Fibroblast of lung (primary cell): ENCODE measurements at places on chromosomes 5 and 9. TPM values are rescaled to one million over a fixed set of nuclear protein-coding genes. Genes with fewer than 3 reads are reported as not detected.
A peak's percentile ranks its signal among the peaks of the same experiment; 100 is the strongest.

Gene SOX30
- under 0.01 TPM in 1 of 2 replicates, not detected in the other for total RNA-seq

Gene MRRF
- 31.6 and 36.8 TPM in 2 replicates for total RNA-seq

- DNase-seq: peak; percentile 42
Measured at GRCh38 chr5:135076051-135076491, 42.0 kb upstream of the PITX1 start.

DNA sequence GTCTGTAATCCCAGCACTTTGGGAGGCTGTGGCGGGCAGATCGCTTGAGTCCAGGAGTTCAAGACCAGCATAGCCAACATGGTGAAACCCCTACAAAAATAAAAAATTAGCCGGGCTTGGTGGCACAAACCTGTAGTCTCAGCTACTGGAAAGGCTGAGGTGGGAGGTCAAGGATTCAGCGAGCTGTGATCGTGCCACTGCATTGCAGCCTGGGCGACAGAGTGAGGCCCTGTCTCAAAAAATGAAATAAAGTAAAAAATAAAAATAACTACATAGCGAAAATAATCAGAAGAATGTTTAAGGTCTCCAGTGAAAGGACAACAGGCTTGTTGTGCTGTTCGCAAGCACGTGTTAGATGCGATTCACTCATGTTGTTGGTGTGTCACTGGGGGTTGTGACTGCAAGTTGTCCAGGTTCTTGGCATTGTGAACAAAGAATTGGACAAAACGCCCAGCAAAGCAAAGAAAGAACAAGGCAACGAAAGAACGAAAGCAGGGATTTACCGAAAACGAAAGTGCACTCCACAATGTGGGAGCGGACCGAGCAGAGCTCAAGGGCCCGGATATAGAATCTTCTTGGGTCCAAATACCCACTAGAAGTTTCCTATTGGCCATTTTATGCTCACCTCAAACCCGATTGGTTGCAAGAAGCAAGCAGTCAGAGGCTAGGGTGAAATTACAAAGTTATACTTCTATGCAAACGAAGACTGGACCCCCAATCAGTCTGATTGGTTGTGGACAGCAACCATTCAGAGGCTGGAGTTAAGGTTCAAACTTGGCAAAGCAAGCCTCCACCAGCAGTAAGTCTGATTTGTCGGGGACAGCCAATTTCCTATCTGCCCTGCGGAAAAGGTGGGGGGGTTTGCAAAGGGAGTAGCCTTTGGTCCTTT is 844 bp upstream of the MCCC2 start:
- peak; percentile 39 for DNase-seq

DNA sequence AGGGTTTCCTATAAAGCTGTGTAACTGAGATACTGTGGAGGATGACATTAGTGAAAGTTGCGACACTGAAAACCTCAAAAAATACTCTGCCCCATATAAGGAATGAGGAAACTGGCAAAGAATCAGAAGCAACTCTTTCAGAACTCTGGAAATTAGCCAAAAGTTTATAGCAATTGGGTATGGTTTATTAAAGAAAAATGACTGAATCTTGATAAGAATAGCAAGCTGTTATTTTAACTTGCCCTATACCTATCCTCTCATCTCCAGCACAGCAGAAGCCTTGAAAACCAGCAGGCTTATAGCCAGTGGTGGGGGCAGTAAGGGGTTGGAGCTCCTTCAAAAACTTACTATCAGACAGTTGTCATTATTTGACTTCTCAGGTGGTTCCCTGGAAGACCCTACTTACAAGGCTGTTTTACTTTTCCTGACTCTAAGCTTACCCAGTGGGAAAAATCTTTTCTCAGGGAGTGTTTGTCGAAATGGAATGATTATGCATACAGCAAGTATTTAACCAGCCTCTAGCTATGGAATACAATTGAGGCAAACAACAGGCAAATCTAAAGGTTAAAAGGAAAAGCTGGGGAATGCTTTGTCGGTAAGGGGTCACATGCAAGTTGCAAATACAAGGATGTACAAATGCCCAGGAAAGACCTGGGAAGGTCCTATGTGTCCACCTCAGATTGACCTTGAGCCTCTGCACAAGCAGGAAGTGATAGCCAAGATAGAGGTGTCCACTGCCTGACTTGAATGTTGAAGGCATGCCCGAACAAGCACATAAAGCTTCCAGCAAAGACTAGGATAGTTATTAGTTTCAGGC is 21.0 kb upstream of the FAM151B start:
- DNase-seq: peak; percentile 80

Gene CTXN3
- total RNA-seq: not detected in 2 replicates

GRCh38 chr9:113895526-113895925 is 19.4 kb downstream of the ZNF618 start:
- DNase-seq: peak; percentile 59

Gene TMEM252
- not detected in 2 replicates for total RNA-seq

DNA sequence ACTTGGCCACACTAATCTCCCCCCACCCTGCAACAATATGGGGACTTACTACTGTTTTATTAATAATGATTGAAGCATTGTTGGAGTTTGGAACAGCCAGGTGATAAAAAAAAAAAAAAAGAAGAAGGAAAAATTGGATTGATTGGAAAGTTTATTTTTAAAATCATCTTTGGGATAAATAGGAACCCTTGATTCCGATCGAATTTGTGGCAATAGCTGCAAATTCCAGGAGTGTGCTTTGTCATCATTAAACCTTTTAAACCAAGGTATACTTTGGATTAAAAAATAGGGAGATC is 907 bp upstream of the NR2F1 start:
- no peak for DNase-seq
